A673 (cell line): ENCODE measurements at places on chromosomes 16 and 17.
A peak's percentile ranks its signal among the peaks of the same experiment; 100 is the strongest.

GRCh38 chr17:45052052-45052772, 780 bp upstream of the DCAKD start:
- peak; percentile 32 for DNase-seq

DNA sequence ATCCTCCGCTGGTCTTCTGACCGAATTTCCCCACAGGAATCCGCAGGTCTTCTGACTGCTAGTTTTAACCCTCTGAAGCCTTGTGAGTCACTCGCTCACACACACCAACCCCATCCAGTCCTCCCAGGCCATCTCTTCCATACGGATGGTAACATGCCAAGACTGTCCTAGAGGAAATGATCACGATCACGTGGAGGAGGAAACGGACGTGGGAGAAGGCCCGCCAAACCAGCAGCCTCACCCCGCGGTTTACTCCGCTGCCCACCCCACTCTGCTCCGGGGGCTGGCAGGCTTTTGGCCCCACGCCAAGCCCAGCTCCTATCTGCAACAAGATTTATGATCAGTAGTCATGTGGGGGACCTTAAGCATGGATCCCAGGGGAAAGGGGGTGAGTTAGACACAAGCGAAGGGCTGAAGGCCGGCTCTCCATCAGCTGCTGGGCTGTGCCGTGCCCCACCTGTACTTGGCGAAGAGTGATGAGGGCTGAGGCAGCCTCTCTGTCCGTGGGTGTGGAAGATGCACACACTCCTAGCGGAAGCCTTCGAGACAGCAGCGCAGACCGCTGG, 1.5 kb upstream of the FAAP100 start:
- DNase-seq, result peak; percentile 89

DNA sequence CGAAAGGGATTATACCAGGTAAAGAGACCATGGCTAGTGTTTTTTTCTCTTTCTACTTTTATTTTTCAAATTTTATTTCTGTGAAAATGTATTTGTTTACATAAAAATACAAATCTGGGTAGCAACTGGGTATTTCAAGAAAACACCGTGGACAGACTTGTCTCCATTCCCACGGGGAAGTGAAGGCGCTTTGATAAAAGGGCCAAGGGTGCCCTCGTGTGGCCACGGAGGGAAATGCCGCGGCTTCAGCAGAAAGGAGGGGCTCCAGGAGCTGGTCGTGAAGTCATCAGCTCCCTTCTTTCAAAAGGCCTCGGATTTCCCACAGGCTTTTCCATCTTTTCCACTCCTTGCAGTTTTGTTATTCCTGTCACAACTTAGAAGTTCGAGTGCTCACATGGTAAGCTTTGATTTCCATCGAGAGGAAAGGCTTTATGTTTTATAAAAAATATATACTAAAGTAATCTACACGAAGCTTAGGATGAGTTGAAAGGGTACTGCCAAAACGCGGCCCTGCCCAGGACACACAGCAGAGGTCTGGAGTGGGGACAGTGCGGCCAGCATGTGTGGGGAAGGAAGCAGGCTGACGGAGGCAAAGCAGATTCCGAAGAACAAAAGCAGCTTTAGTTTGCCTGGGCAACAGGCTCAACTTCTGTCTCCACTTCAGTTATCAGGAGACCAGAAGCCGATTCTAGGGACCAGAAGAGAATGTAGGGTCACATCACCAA, 15.3 kb upstream of the MNT start:
- DNase-seq, result peak; percentile 90

GRCh38 chr17:3510090-3510489, 34.3 kb downstream of the ASPA start:
- DNase-seq, result no peak

- DNase-seq, result no peak
Measured at GRCh38 chr17:10072556-10073425, 125.6 kb downstream of the GAS7 start.

- no peak for DNase-seq
Measured at GRCh38 chr16:533391-534123, 6.0 kb downstream of the CAPN15 start.

DNA sequence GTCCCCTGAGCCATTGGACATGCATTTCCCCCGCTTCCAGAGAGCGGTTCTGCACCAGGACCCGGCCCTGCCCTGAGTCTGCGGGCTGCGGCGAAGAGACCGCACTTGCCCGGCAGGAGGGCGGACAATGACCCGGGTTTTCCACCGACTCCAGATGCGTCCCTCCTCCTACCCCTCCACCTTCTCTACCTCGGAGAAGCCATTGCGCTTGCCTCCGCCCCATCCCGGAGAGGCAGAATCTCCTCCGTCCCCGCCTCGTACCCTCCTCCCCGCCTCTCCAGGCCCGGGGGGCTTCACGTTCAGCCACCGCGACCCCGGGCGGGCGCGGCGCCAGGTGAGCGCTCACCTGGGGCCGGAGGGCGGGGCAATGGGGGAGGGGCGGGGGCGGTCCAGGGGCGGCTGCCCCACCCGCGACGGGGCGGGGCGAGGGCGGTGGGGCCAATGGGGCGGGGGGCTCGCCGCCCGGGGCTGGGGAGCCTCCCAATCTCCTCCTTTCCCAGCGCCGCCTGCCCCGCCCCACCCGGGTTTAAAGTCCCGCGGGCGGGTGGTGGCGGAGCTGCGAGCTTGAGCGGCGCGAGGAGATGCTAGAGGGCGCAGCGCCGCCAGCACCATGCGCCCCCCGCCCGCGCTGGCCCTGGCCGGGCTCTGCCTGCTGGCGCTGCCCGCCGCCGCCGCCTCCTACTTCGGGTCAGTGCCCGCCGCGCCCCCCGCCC, at the start of gene WNT9B:
Gene WNT9B (plus strand): TSS at position 555 of the 713 bp plus-strand sequence. CDS start 56 bp downstream, at position 611.
- peak; percentile 30 for DNase-seq

- no peak for DNase-seq
Measured at GRCh38 chr16:81645925-81646324, 133.2 kb upstream of the PLCG2 start.
